ENCODE measurements at places on chromosomes 13 and 19. TPM values are rescaled to one million over a fixed set of nuclear protein-coding genes. Genes with fewer than 3 reads are reported as not detected.

GRCh38 chr13:23384111-23384510 is 49.4 kb downstream of the SACS start:
- no peak overlapping the region for H3K27ac ChIP-seq
- no peaks in the 10 kb centered on the region for H3K36me3 ChIP-seq
- peaks cover 31% of the 10 kb centered on the region for H3K4me1 ChIP-seq
- no peak overlapping the region for H3K4me3 ChIP-seq
- H3K27me3 ChIP-seq = no peaks in the 10 kb centered on the region

GRCh38 chr19:51735759-51736449 is 12.1 kb upstream of the HAS1 start:
- H3K4me1 ChIP-seq = no peaks in the 10 kb centered on the region
- no peak overlapping the region for H3K27ac ChIP-seq
- DNase-seq = no peak
- H3K4me3 ChIP-seq = no peak overlapping the region

DNA sequence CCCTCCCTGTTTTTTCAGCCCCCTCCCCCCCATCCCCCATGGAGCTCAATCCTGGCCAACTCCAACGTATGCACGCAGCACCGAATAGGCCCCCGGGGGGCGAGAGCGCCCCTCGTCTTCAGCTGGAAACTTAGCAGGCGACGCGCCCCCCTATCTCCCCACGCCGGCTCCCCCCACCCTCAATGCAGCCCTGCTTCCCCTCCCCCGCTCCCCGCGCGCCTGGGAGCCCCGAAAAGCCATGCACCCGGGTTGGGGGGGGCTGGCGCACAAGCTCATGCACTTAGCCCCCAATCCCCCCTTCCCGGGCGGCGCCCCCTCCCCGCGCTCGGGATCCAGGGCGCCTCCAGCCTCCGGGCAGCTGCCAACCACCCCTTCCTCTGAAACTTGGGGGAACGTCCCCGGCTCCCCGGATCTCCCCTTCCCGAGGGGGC is 508 bp downstream of the ZBTB7A start:
- H3K27ac ChIP-seq = no peak overlapping the region
- no peaks in the 10 kb centered on the region for H3K36me3 ChIP-seq
- H3K4me1 ChIP-seq = peaks cover 23% of the 10 kb centered on the region
- no peaks in the 10 kb centered on the region for H3K27me3 ChIP-seq
- peak overlapping the region; percentile 56 for H3K4me3 ChIP-seq
- no peak for DNase-seq

ATP1A3 gene
- 0.10 TPM for total RNA-seq

KLK12 gene
- not detected for total RNA-seq

DNA sequence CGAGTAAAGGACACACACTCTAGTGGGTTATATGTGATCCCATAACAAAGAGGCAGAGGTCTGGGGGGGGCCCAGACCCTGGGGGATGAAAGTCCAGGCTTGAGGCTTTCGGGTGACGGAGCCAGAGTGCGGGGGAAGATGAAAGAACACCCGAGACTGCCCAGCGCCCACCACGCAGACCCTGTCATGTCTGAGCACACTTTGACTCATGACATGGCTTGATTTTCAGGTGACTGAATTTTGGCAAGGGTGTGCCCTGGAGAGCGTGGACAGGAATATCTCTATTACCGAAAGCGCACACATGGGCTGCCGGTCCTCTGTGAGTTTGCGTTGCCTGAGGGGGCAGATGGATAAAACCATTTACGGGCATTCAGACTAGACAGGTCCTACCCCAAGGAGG is 192.0 kb upstream of the SOX1 start:
- H3K4me1 ChIP-seq = no peaks in the 10 kb centered on the region
- H3K27me3 ChIP-seq = peaks cover 16% of the 10 kb centered on the region
- peak; percentile 67 for DNase-seq
- H3K36me3 ChIP-seq = no peaks in the 10 kb centered on the region
- H3K27ac ChIP-seq = no peak overlapping the region
